ENCODE measurements at places on chromosomes 13 and 19. TPM values are rescaled to one million over a fixed set of nuclear protein-coding genes. Genes with fewer than 3 reads are reported as not detected.

Gene LHB
- total RNA-seq, result 1.9 TPM

Gene KLF1
- 1.1 TPM for total RNA-seq

Gene IPO5
- total RNA-seq, result 353 TPM

Gene CEBPA
- total RNA-seq, result 5.0 TPM

All from GM23338 (cell line).